Tibial nerve (tissue), 4 donors: ENCODE measurements at places on chromosomes 7 and 10.

DNA sequence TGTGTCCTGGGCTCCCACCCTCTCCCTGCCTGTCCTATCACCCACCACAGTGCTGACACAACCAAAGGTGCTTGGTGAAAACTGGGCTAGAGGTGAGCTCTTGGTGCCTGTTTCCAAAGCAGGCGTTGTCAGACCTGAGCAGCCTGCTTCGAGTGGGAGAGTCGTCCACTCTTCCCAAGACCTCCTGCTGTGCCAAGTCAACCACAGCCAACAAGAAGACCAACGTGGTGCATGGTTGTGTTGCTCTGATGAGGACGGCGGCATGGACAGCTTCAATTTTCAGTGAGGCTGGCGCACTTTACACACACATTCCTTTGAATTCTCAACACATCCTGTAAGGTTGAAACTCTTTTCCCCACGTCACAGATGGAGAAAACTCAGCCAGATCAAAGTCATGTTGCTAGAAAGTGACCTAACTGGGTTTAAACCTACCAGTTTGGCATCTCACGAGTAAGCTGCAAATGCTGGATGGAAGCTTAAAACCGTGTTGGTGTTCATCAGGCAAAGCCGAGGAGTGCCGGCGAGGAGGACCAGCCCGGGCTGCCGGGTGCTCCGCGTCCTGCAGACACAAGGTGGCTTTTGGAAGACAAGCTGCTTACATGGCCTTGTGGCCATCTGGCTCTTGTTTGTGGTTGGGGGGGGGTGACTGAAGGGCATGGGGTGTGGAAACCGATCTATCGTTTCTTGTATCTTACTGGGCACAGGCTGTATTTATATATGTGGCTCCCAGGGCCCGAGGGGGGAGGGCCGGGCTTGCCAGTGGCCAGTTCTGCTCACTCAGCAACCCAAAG lies 39.3 kb downstream of the INSIG1 start:
- DNase-seq = no peak
- H3K4me1 ChIP-seq = no peaks in the 10 kb centered on the region
- no peaks in the 10 kb centered on the region for H3K27me3 ChIP-seq
- H3K36me3 ChIP-seq = no peaks in the 10 kb centered on the region
- no peak overlapping the region for H3K4me3 ChIP-seq

DNA sequence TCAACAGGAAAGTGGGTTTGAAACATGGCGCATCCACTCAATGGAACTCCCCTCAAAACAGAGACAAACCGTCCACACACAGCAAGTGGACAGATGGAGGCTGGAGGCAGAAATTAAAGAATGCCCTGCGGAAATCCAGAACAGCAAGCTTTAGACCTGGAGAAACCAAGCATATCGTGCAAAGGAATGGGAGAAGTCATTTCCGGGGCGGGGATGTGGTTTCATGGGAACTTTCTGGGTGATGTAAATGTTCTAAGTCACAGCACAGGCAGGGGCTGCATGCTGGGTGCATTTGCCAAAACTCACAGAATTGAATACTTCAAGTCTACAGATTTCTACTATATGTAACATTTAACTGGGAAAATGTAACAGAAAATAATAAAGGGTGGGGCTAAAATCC lies 213.0 kb downstream of the PTPRN2 start:
- no peak overlapping the region for H3K27ac ChIP-seq
- no peak overlapping the region for H3K4me3 ChIP-seq
- no peaks in the 10 kb centered on the region for H3K27me3 ChIP-seq
- H3K4me1 ChIP-seq = no peaks in the 10 kb centered on the region
- H3K36me3 ChIP-seq = no peaks in the 10 kb centered on the region
- no peak for DNase-seq

- no peak overlapping the region for H3K4me3 ChIP-seq
- H3K36me3 ChIP-seq = peaks cover 33% of the 10 kb centered on the region
- peak overlapping the region; percentile 73 for H3K27ac ChIP-seq
- no peak for DNase-seq
- peaks cover 48% of the 10 kb centered on the region for H3K4me1 ChIP-seq
Observed at GRCh38 chr7:1013581-1013980, 30.6 kb downstream of the CYP2W1 start.

DNA sequence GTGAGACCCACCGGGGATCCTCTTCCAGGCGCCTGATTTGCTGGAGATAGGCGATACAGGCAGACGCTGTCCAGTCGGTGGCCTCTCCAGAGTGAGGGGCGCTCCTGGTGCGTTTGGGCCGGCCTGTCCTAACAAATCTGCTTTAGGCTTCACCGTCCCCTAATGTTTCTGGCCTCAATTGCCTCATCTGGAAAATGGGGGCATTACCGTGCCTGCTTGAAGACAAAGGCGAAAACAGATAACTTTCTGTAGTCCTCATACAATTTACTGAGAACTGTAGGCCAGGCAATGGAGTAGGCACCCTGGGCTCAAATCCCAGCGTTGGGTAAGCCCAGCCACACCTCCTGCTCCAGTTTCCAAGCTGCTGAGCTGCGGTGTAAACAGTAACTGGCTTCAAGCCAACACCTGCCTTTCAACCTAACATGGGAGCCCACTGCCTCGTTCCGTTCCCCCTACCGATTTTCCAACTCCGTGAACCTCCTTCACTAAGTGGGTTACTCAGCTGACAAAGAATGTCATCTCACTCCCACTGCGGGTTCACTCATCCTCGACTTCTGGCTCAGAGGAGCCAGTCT lies 589 bp upstream of the ZFAND4 start:
- peaks cover 6% of the 10 kb centered on the region for H3K4me1 ChIP-seq
- H3K27ac ChIP-seq = peak overlapping the region; percentile 50
- H3K36me3 ChIP-seq = no peaks in the 10 kb centered on the region
- peak; percentile 11 for DNase-seq
- peak overlapping the region; percentile 82 for H3K4me3 ChIP-seq

DNA sequence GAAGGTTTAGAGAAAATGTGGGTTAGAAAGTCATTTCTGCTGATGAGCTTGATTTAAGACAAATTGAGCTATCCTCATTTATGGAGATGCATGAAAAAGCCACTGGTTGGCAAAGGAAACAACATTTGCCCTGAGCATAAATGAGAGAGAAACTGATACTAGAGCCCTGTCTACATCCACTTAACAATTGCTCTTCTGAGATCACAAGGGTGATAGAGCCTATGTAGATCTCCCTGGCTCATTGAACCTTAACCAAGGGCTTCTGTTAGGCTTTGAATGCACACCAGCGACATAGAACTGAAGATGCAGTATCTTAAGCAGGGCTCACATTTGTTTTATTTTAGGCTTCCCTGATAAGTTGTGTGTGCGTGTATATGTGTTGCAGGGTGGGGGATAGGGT lies 35.0 kb downstream of the GPR141 start:
- no peak overlapping the region for H3K4me3 ChIP-seq
- H3K27me3 ChIP-seq = no peaks in the 10 kb centered on the region
- H3K4me1 ChIP-seq = no peaks in the 10 kb centered on the region
- no peak for DNase-seq

GRCh38 chr7:85133006-85133405 lies 53.9 kb downstream of the SEMA3D start:
- no peak for DNase-seq
- H3K36me3 ChIP-seq = no peaks in the 10 kb centered on the region
- no peaks in the 10 kb centered on the region for H3K27me3 ChIP-seq
- H3K4me3 ChIP-seq = no peak overlapping the region
- H3K27ac ChIP-seq = no peak overlapping the region

DNA sequence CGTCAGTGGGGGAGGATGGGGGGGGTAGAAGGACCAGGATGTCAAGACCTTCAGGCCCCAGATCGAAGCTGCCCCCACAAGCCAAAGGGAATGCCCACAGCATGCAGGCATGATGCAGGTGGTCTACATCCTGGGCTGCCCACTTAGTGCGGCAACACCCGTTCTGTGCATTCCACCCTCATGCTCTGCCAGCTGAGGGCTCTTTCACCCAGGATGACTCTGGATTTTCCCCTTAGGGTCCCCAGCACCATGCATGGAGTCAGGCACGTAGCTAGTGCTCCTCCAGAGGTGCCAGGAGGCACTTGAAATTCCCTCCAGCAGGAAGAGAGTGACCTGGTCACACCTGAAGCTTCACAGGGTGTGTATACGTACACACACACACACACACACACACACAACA lies 66.2 kb downstream of the SH3PXD2A start:
- peak overlapping the region; percentile 23 for H3K27ac ChIP-seq
- no peaks in the 10 kb centered on the region for H3K27me3 ChIP-seq
- H3K4me1 ChIP-seq = peaks cover 4% of the 10 kb centered on the region
- H3K36me3 ChIP-seq = no peaks in the 10 kb centered on the region
- DNase-seq = no peak
- H3K4me3 ChIP-seq = no peak overlapping the region

DNA sequence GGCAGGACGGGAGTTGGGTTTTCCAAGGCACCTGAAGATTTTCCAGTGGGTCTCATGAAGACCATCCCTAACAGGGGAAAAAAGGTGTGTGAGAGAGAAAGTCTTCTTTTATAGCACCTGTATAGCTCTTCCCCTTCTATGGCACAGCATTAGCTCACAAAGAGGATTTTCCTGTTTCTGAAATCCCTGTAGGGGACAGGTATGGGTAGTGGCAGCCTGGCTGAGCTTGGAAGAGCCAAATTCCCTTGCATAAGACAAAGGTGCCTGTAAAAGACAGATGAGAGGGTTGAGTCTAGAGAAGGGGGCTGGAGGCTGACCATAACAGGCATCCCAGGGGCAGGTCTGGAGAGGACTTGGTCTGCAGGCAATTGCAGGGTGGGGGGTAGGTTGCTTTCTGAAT lies 63.7 kb downstream of the COL13A1 start:
- H3K27me3 ChIP-seq = peaks cover 3% of the 10 kb centered on the region
- H3K27ac ChIP-seq = no peak overlapping the region
- no peaks in the 10 kb centered on the region for H3K36me3 ChIP-seq
- H3K4me3 ChIP-seq = no peak overlapping the region
- no peaks in the 10 kb centered on the region for H3K4me1 ChIP-seq
- DNase-seq = no peak
